ENCODE measurements at places on chromosomes 6 and 20. TPM values are rescaled to one million over a fixed set of nuclear protein-coding genes. Genes with fewer than 3 reads are reported as not detected.

Gene PPP1R16B
- 8.3 TPM for polyA plus RNA-seq

Gene CST7
- polyA plus RNA-seq: 0.35 TPM

DNA sequence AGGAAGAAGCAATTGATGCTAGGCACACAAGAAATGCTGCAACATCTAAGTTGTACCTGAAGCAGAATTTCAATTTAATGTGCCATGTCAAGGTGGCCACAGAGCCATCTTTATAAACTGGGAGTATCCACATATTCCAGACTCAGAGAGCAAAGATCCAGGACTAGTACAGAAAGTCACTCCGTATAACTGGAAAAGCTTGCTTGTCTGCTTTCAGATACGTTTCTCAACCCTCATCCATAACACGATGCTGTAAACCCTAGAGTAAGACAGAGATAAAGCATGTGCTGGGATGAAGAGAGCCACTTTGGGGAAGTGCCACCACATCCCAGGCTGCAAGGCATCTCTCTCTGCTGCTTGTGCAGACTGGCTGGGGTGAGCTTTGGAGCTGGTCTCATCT is 134.7 kb downstream of the PACRG start:
- DNase-seq: no peak

- no peak for DNase-seq
These were observed 17.5 kb downstream of the TGM3 start for GRCh38 chr20:2313316-2313715.

DNA sequence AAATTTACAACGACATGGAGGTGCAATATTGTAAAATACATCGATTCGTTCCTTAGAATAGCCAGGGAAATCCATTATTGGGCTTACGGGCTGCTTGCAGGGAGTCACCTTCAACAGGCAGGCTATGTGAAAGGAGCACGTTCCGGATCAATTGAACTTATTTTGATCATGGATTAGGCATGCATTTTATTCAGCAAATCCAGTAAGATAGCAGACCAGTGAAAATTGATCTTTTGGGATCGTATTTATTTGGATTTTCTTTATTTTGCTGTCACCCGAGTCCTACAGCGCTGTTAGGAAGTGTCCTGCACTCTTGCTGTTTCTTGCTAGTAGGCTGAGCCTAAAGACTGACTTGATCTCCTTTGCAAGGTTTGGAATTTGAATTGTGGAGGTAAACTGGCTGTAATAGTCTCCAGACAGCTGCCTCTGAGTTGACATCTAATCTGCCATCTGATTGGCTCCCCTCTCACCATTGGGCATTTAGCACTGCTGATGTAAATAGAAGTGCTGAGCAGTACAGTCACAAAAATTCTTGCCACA is 3.0 kb downstream of the ARID1B start:
- DNase-seq: peak; percentile 67

GRCh38 chr20:53510262-53510661 is 83.4 kb downstream of the ZNF217 start:
- no peak for DNase-seq

Gene TMEM30A
- polyA plus RNA-seq: 130 TPM

GRCh38 chr6:73049971-73050594 is 175.2 kb downstream of the KHDC1L start:
- DNase-seq: no peak

Gene SLC18B1
- polyA plus RNA-seq: 31.1 TPM

Gene RARS2
- polyA plus RNA-seq: 60.6 TPM

Gene FKBP1C
- polyA plus RNA-seq: 6.8 TPM

DNA sequence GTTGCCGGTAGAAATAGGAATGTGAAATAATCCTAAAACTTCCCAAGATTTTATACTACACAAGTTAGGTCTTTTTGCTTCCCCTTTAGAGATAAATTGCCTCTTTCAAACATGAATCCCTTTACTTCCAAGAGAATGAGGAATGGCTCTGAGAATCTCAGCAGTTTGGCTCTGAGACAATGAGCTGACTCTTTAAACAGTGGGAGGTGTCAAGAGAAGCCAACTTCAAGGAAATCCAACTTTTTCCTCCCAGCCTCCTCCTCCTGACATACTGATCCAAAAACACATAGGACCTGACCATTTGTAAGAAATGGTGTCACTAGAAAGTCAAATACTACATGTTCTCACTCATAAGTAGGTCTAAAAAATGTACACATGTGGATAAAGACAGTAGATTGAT is 154.2 kb downstream of the ALDH8A1 start:
- no peak for DNase-seq

- DNase-seq: no peak
These were observed 375.9 kb upstream of the PTCHD4 start for GRCh38 chr6:48486876-48487275.

GRCh38 chr6:53992522-53992921 is 118.7 kb upstream of the MLIP start:
- no peak for DNase-seq

All from right renal pelvis (tissue), 4 donors.